ENCODE measurements at places on chromosomes 2 and 18.

GRCh38 chr18:48308755-48309575 is 100.2 kb downstream of the ZBTB7C start:
- DNase-seq: no peak

DNA sequence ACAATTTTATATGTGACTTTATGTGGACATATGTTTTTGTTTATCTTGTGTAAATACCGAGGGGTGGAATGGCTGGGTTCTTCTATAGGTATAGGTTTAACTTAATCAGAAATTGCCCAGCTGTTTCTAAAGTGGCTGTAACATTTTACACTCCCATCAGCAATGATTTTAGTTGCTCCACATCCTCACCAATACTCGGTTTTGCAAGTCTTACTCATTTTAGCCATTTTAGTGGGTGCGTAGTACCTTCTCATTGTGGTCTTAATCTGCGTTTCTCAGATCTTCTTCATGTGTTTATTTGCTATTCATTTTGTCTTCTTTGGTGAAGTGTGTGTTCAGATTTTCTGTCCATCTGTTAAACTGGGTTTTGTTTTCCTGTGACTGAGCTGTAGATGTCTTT is 95.4 kb upstream of the BCL2L11 start:
- no peak for DNase-seq

- DNase-seq: no peak
These were observed 35.4 kb upstream of the WIPF1 start for GRCh38 chr2:174632841-174633622.

DNA sequence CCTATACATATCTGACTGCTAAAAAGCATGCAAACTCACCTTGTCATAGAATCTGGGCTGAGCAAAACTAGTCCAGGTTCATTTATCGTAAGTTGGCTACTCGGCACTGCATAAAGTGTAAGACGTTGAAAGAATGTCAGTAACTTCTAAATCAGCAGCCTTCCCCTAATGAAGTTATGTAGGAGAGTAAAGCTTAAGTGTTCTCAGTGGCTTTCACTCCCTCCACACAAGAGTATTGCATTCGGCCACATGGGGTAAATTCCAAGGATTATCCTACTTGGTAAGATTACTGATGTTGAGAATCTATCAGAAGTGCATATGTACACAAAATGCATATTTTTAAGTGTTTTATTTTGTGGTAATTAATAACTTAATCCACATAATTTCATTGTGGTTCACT is 130.1 kb downstream of the LCLAT1 start:
- DNase-seq: no peak

DNA sequence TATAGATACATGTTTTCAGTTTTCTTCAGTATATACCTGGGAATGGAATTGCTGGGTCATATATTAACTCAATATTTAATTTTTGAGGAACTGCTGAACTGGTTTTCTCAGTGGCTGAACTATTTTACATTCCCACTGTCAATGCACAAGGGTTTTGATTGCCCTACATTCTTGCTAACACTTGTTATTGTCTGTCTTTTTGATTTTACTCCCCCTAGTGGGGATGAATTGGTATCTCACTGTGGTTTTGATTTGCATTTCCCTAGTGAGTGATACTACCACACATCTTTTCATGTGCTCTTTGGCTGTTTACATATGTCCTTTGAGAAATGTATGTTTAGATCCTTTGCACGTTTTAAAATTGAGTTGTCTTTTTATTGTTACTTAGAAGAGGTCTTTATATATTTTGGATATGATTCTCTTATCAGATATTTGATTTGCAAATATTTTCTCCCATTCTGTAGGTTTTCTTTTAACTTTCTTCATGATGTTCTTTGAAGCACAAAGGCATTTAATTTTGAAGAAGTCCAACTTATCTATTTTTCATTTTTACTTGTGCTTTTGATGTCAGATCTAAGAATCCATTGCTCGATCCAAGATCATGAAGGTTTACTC is 36.2 kb downstream of the ASB1 start:
- DNase-seq: peak; percentile 54

GRCh38 chr2:167048829-167049228 is 160.5 kb downstream of the XIRP2 start:
- DNase-seq: no peak

DNA sequence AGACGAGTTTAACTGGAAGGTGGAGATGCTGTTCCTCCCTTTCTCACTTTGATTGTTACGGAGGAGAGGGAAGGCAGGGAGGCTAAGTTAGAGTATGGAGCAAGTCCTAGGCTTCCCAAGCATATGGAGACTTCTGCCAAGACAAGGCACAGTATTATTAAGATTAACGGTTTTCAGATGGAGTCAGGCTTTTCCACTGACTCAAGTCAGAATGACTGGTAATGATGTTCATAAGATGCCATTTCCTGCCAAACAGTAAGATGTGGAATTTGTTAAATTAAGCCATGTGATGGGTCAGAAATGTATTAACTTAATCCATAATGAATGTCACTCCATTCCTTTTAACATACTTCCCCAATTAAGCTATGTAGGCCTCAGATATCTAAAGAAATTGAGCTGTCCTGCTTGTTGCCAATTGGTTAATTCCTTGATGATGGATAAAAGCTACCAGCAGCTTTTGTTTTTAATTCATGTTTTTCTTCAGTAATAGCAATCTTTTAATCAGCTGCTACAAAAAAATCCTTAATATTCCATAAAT is 383.7 kb downstream of the ZNF521 start:
- DNase-seq: no peak

DNA sequence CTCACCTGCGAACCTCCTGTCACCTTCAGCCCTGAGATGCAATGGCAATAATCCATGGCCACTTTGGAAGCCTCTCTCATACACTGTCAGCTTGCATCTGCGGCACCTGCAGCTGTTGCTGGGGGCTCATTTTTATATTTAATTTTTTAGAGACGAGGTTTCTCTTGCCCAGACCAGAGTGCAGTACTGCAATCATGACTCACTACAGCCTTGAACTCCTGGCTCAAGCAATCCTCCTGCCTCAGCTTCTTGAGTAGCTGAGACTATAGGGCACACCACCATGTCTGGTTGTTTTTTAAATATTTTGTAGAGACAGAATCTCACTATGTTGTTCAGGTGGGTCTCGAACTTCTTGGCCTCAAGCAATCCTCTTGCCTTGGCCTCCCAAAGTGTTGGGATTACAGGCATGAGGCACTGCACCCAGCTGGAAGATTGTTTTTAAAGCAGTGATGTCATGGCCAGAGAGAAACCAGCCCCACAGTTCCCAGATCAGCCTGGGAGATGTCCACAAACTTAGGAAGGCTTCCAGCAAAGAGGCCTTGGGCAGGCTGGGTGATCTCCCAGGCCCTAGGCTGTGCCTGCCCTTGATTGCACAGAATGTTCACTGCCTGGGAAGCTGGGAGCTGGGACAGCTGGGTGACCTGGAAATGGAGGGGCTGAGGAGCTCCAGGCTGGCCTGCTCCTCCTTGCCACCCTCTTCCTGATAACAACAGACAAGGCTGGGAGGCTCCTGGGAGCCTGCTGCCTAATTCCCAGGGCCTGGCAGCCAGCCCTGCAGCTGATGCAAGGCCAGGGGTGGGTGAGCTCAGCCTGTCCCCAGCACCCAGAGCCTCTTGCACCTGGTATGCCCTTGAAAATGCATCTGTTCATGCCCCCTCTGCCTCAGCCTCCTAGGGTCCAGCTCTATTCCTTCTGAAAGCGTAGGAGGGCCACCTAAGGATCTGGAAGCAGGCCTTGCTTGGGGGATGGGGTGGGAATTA is 27.1 kb downstream of the SH2D6 start:
- peak; percentile 46 for DNase-seq

GRCh38 chr2:7014174-7014640 is 97.0 kb downstream of the RNF144A start:
- no peak for DNase-seq

DNA sequence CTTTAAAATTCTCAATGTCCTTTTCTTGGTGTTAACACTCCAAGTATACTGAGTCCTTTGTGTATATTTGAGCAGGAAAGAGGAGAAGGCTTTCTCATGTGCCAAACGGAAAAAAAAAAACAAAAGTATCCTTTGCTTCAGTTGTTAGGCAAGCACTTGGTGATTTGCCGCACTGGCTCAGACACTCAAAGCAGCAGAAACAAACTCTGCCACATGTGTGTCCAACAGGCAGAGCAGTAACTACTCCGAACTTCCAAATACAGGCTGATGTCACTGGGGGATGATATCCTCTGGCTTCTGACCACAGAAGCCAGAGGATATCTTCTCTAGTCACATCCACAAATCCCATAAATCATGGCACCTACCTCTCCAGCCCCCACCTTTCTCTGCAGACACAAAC is 108.0 kb upstream of the SALL3 start:
- DNase-seq: no peak

DNA sequence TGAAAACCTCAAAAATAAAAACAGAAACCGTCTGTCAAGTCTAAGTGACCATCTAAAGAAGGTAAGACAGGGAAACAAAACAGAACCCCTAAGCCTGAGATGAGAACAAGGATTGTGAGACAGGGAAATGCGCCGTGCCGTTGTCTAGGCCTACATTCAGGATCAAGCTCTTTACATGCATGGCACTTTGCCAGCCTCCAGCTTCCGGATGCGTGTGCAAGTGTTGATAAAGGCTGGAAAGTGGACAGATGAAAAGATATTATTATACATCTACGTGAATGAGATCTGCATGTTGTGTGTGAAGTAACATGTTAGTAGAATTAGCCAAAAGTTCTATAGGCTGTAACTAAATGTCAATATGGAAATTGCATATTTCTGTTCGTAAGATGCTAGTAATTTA is 28.6 kb upstream of the TMEM87B start:
- no peak for DNase-seq

GRCh38 chr18:13371689-13372418 is 153.3 kb downstream of the LDLRAD4 start:
- no peak for DNase-seq

DNA sequence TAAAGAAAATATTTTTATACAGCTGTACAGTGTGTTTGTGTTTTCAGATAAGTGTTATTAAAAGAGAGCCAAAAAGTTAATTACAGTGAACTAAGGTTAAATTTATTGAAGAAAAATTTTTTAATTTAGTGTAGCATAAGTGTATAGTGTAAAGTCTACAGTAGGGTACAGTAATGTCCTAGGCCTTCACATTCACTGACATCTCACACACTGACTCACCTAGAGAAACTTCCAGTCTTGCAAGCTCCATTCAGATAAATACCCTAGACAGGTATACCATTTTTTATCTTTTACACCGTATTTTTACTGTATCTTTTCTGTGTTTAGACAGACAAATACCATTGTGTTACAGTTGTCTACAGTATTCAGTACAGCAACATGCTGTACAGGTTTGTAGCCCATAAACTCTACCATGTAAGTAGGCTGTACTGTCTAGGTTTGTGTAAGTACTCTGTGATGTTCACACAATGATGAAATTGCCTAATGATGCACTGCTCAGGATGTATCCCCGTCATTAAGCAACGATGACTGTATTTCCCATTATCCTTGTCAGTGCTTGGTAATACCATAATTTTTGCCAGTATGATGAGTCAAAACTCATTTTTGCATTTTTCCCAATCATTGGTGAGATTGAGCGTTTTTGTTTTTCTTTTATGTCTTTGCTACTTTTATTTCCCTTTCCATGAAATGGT is 48.2 kb upstream of the B3GNT2 start:
- peak; percentile 38 for DNase-seq

GRCh38 chr18:23756590-23757436 is 67.6 kb downstream of the LAMA3 start:
- no peak for DNase-seq

GRCh38 chr2:240136671-240137292 is 677 bp upstream of the COPS9 start:
- no peak for DNase-seq

DNA sequence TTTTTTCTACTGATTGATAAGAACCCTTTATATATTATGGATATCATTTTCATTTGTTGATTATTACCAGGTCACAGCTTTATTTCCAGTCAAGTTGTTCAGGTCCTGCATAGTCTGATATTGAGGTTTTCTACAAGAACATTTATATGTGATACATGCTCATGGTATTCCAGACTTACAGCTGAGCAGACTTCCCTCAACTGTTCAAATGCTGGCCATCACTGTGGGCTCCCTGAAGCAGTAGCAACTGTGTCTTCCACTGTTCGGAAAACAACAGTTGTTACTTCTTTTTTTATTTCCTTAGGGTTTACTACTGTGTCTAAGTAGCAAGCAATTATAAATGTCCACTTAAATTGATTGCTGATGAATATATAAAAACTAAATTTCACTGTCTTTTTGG is 79.5 kb downstream of the DGKD start:
- no peak for DNase-seq

GRCh38 chr2:20608666-20609348 is 42.1 kb downstream of the HS1BP3 start:
- no peak for DNase-seq

GRCh38 chr2:241772063-241772499 is 4.5 kb upstream of the GAL3ST2 start:
- no peak for DNase-seq

DNA sequence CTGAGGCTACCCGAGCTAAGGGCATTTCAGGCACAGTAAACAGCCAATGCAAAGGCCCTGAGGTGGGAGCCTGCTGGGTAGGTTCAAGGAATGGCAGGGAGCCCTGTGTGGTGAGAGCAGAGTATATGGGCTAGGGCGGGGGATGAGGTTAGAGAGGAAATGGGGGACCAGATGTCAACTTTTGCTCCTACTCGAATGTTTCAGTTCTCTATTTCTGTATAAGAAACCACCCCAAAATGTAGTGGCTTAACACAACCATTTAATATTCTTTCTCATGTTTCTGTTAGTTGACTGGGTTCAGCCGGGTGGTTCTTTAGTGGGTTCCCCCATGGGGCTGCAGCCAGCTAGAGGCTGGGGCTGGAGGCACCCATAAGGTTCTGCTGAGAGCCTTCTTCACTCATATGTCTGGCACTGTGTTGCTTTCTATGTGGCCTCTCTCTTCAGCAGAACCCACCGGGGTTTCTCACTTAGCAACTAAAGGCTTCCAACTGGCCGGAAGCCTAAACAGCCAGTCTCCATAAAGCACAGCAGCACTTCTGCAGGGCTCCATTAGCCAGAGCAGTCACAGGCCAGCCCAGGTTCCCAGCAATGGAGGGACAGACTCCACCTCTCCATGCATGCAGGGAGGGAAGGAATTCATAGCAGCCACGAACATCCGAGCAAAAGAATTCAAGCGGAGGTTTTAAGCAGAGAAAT is 5.6 kb upstream of the ATOH8 start:
- DNase-seq: no peak

- DNase-seq: no peak
These were observed 1.3 kb upstream of the ADI1 start for GRCh38 chr2:3520591-3520990.

DNA sequence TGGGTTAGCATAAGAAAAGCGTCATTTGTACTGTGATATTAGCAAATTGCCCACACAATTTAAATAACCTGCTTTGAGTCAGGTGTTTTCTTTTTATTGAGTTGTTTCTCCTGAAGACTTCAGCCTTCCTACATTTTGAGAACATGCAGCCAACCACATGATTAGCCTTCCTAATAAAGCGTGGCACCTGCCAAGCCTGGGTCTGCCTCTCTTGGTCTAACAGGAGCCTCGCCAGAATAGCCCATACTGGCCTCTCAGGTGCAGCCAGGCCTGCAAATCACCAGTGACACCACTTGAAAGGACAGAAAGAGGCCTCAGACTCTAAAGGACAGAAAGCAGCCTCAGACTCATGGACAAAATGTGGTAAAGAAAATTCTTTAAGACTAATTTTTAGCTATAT is 653.8 kb downstream of the BCL11A start:
- DNase-seq: no peak

- DNase-seq: no peak
These were observed at the start of gene TMEM178A for GRCh38 chr2:39665811-39666490. TMEM178A (plus strand) TSS chr2:39665917; CDS start chr2:39665975, 58 bp downstream.

GRCh38 chr2:69567909-69568300 is 75.6 kb downstream of the AAK1 start:
- no peak for DNase-seq

Measured in RWPE1 (cell line).